ENCODE measurements at places on chromosomes 4 and X.

DNA sequence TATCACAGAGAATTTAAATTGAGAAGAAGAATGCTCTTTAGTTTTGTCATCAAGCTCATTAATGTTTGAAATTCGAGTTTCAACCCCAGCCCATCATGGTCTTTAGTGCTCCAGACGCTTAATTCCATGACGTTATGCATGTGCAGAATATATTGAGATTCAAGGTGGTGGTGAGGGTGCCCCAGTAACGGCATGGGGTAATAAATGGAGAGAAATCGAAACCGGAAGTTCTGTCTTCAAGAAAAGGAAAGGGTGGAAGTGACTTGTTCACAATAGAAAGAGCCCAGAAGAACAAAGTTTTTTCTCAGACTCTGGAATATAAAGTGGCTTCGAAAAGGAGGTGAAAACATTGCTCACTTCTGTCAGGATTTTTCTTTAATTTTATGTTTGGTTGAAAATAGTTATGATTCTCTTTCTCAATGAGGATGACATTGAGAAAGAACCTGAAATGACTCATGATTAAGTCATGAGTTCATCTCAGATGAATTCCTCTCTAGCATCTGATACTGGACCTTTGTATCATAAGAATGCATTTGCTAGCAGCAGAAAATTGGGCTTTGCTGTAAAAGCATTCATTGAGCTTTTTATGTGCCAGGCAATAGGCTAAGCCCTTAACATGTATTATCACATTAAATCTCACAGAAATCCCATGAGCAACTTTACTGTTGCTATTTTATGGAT is 779 bp upstream of the DDX60L start:
- no peak for DNase-seq

- no peak for DNase-seq
Measured at GRCh38 chr4:67593741-67594175, 35.2 kb downstream of the STAP1 start.

DNA sequence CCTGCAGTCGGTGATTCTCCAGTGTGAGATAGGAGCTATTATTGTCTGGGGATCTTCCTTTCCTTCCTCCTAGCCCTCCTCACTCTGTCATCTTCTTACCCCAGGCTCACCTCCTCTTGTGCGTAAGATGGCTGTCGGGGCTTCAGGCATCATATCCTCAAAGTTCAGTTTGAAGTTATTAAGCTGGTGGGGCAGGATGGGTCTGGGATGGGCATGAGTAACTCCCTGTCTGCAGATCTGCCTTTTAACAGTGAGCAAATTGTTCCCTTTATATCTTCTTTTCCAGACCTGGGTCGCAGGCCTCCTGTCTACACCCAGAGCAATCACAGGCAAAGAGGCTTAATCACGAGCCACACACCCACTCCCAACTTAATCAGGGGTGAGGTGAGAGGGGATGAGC is 900 bp upstream of the MTMR1 start:
- no peak for DNase-seq

GRCh38 chr4:85187106-85187505 is 220.6 kb upstream of the WDFY3 start:
- no peak for DNase-seq

- no peak for DNase-seq
Measured at GRCh38 chrX:129997086-129997485, 14.7 kb downstream of the BCORL1 start.

- peak; percentile 27 for DNase-seq
Measured at GRCh38 chr4:56215901-56216300, 171.4 kb downstream of the AASDH start.

- DNase-seq: no peak
Measured at GRCh38 chrX:78496483-78496882, 162.6 kb downstream of the RTL3 start.

DNA sequence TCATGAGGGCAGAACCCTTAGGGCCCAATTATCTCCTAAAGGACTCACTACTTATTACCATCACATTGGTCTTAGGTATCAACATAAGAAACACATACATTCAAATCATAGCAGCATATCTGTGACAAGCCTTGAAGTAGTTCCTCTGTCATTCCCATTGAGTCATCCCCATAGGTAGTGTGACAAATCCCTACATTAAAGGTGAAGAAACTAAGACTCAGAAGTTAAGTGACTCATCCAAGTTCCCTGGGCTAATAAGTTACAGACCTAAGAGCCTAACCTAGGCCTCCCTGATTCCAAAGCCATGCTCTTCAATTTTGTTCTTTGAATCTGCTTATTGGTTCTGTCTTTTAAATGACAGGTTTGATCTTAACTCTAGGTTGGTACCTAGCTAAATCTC is 58.2 kb downstream of the CD38 start:
- no peak for DNase-seq

DNA sequence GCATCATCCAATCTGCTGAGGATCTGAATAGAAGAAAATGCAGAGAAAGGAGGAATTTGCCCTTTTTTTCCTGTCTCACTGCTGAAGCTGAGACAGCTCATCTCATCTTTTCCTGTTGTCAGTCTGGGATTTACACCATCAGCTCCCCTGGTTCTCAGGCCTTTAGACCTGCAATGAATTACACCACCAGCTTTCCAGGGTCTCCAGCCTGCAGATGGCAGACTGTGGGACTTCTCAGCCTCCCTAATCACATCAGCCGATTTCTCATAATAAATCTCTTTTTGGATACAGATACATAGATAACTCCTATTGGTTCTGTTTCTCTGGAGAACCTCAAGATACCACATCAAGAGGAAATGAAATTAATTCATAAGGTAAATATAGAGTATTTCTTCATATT is 134.6 kb upstream of the MAB21L2 start:
- DNase-seq: no peak

GRCh38 chr4:2924286-2924685 is 38.9 kb downstream of the NOP14 start:
- no peak for DNase-seq

- DNase-seq: no peak
Measured at GRCh38 chr4:15695240-15695699, 7.6 kb upstream of the BST1 start.

DNA sequence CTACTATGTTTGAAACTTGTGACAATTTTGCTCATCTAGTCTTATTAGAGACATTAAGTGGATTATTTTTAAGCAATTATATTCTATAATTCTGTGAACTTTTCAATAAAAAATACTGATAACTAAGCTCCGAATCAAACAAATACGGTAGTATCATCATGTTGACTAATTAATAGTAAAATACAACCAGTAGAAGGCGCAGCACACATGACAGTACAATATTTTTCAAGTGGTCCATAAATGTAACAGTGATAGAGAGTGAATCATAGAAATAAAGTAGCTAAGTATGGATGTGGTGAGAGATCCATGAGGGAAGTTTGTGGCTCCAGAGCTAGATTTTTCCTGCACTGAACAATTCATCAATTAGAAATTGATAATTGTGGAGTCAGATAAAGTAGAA is 666.2 kb downstream of the KCTD8 start:
- no peak for DNase-seq

- no peak for DNase-seq
Measured at GRCh38 chr4:13534344-13535063, 9.8 kb downstream of the NKX3-2 start.

GRCh38 chr4:186724864-186725468 is 1.3 kb upstream of the FAT1 start:
- no peak for DNase-seq

DNA sequence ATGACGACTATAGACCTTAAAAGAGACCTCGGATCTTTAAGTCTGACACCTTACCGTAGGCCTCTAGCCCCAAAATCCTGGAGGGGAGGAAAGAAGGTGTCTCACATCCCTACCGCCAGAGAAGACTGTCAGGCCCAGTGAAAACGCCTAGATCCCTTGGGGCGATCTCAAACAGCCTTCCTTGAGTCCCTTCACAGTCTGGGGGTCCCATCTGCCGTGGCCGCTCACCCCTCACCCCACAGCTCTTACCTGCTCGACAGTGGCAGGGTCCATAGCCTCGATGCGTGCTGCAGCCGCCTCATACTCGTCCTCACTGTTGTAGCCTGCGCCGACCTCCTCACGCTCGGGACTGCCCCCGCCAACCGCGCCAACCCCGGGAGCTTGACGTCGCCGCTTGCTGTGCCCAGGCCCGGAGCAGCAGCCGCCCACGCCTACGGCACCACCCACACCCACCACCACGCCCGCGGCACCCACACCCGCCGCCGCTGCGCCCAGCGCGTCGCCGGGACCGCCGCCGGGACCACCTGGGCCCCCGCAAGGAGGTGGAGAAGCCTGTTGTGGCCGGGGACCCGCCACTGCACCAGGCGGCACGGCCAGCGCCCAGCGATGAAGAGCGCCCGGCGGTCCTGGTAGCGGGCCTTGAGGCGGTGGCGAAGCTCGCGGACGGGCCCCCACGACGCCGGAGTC is 536 bp downstream of the OTUD5 start:
- DNase-seq: peak; percentile 41

DNA sequence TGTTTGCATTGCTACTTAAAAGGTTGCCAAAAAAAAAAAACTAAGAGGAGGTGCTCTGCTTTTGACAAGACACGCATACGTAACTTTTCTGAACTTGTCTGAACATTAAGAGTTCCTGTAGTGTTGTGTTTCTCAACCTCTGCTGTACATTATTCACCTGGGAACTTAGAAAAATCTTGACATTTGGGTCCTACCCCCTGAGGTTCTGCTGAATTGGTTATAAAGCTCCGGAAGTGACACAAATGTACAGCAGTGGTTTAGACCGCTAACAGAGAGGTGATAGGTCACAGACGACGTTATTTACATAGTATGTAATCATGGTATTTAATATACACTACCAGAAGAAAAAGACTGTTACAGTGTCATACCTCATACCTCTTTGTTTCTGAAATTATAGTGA is 61.1 kb downstream of the CPEB2 start:
- no peak for DNase-seq

DNA sequence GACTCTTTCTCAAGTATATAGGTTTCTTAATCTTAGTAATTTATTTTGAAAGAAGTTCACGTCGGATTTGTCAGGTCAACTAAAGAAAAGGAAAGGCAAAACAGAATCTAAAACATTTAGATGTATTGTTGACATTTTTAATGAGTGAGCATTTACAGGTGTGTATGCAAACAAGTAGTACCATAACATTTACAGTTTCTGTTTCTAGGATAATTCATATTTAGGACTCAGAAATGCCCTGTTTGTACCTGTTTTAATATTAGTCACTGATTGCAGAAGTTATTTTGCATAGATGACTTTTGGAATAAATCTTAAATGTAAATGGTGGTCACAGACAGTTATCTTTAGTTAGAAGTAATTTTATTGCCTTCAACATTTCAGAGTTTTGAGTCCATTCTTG is 151.3 kb upstream of the NUDT6 start:
- DNase-seq: no peak

GRCh38 chr4:144565527-144566195 is 80.3 kb upstream of the HHIP start:
- no peak for DNase-seq

GRCh38 chrX:28589046-28589445 is 1.8 kb downstream of the IL1RAPL1 start:
- DNase-seq: no peak

DNA sequence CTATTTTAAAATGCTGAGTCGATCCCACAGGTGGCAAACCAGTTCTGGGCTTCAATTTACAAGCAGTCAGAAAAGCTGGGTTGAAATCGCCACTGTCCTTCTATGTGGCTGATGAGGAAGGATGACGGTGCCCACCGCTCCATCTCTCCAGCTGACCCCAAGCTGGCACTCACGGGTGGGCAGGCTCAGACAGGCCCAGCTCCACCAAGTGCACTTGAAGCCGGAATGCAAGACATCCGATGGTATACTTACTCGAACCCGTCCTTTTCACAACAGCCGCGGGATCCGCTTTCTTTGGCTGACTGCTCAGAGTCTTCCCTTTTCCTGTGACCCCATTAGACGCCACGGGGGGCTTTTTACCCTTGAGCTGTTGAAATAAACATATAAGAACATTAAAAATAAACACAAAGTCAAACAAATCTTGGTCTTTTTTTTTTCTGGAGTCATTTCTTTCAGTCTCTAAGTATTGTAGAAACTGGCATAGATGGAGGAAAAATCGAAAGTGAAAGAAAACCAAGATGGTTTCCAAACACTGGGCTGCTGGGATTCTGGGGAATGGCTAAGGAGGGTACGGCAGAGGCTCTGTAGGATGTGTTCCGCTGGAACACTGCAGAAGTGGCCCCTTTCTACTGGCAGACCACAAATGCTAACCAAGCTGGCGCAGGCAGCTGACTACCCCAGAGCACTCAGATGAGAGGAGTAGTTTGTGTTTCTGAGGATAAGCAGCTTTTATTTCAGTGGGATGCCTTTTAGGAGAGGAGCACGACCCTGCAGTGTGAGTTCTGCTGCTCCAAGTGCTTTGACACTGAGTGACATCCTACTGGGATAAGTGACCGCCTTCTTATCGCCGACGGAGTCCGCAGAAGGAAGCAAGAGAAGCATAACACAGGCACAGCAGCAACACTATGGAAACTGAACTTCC is 160.9 kb downstream of the AFAP1 start:
- DNase-seq: no peak

- no peak for DNase-seq
Measured at GRCh38 chr4:86846921-86847320, 2.3 kb downstream of the SLC10A6 start.

DNA sequence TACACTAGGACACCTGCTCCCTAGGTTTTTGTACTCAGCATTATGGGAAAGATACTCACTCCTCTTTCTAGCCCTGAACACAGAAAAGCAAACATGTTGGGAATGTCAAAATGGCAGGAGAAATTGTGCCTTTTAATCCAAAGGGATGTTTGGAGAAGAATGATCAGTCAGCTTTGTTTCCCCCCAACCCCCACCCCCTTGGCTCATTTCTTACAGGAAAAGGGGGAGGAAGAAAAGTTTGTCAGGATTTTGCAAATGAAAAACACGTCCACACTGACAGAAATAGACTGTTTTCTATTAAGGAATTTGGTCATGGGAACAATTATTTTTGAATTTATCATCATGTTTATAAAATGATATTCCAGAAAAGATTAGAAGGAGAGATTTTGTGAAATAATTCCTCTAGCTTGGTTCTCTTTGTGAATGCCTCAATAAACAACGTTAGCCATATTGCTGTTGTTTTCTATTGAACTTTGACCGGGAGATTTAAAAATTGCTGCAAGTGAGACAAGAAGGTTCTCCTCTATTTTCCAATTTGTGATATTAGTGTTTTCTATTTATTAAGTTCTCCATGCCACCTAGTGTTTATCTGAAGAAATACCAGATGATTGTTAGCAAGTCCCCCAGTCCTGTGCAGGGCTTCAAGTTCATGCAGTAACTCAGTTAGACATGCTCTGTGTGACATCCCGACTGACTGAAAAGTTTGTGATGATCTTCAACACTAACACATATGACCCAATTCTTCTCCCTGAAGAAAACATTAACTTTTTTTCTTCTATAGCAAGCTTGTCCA is 31.3 kb upstream of the TFDP3 start:
- no peak for DNase-seq

- DNase-seq: no peak
Measured at GRCh38 chrX:79138658-79139241, 5.7 kb upstream of the GPR174 start.

All from right cardiac atrium (tissue), 5 donors.